ENCODE measurements at places on chromosomes 4 and X. TPM values are rescaled to one million over a fixed set of nuclear protein-coding genes. Genes with fewer than 3 reads are reported as not detected.
A peak's percentile ranks its signal among the peaks of the same experiment; 100 is the strongest.

GRCh38 chr4:68183417-68183816, 53.7 kb upstream of the TMPRSS11F start:
- H3K4me3 ChIP-seq = no peak overlapping the region
- no peaks in the 10 kb centered on the region for H3K27me3 ChIP-seq
- DNase-seq = no peak
- no peak overlapping the region for H3K27ac ChIP-seq

The F9 gene
- not detected for total RNA-seq

- peaks cover 4% of the 10 kb centered on the region for H3K36me3 ChIP-seq
- peak; percentile 54 for DNase-seq
- peak overlapping the region; percentile 96 for H3K27ac ChIP-seq
- H3K4me3 ChIP-seq = peak overlapping the region; percentile 97
These were observed 531 bp downstream of the ZNF141 start for GRCh38 chr4:337932-338758.

GRCh38 chr4:6526671-6527091, 48.3 kb upstream of the MAN2B2 start:
- no peak overlapping the region for H3K27ac ChIP-seq
- H3K4me3 ChIP-seq = no peak overlapping the region
- H3K27me3 ChIP-seq = no peaks in the 10 kb centered on the region
- no peak for DNase-seq

- no peaks in the 10 kb centered on the region for H3K27me3 ChIP-seq
- no peak overlapping the region for H3K4me3 ChIP-seq
- H3K4me1 ChIP-seq = peaks cover 40% of the 10 kb centered on the region
- no peak for DNase-seq
- H3K27ac ChIP-seq = peak overlapping the region; percentile 22
These were observed 64.3 kb downstream of the PDLIM5 start for GRCh38 chr4:94516067-94516466.

The ARHGAP36 gene
- total RNA-seq = not detected

DNA sequence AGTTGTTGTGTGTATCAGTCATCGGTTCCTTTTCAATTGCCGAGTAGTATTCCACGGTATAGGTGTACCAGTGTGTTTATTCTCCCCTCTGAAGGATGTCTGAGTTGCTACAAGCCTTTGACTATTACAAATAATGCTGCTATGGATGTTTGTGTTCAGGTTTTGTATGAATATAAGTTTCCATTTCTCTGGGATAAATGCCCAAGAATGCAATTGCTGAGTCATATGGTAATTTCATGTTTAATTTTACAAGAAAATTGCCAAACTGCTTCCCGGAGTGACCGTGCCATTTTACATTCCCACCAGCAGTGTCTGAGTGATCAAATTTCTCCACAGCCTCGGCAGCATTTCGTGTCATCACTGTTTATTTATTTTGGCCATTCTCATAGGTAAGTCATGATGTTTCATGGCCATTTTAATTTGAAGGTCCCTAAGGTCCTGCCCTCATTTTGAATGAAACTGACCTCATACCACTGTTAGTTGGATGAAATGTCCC, 73.9 kb downstream of the IRF2 start:
- H3K4me3 ChIP-seq = no peak overlapping the region
- no peaks in the 10 kb centered on the region for H3K36me3 ChIP-seq
- DNase-seq = no peak
- H3K27ac ChIP-seq = no peak overlapping the region
- no peaks in the 10 kb centered on the region for H3K27me3 ChIP-seq
- H3K4me1 ChIP-seq = no peaks in the 10 kb centered on the region

The SLC9B1 gene
- total RNA-seq = 1.7 TPM

GRCh38 chr4:155624478-155624877, 42.2 kb upstream of the GUCY1A1 start:
- no peak overlapping the region for H3K27ac ChIP-seq
- no peaks in the 10 kb centered on the region for H3K4me1 ChIP-seq
- H3K4me3 ChIP-seq = no peak overlapping the region
- DNase-seq = no peak

DNA sequence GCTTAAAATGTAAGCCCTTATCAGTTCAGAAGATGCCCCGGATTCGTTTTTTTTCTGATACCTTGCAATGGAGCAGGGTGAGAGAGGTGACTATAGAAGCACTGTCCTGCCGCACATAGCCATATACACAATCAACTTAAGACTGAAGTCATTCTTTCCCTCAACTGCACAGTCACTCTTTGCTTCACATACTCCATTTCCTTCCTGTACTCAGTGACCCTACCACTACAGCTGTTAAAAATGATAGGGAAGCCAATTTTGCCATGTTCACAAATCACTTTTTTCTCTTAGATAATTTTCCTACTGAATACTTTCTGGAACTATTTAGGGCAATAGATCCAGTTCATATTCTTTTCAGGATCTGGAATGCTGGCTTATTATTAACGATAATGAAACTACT, 300.0 kb downstream of the ANK2 start:
- no peaks in the 10 kb centered on the region for H3K36me3 ChIP-seq
- H3K27me3 ChIP-seq = no peaks in the 10 kb centered on the region
- no peaks in the 10 kb centered on the region for H3K4me1 ChIP-seq
- DNase-seq = no peak
- no peak overlapping the region for H3K4me3 ChIP-seq
- H3K27ac ChIP-seq = no peak overlapping the region

The GPR119 gene
- total RNA-seq = not detected

DNA sequence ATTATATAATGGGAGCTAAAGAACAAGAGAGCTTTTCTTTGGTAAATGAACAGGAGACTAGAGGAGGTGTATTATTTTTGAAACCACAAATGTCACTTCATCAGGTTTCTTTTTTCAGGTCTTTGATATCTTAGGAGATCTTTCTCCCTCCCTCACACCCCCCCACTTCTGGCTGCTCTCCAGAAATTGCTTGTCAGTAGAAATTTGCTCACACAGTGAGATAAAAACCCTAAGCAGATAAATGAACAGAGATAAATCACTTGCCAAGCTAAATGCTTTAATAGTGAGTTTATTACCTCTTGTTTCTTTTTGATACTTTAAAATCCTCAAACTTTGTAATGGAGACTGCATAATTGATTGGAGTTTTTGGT, 421.2 kb upstream of the TENM3 start:
- DNase-seq = no peak
- H3K36me3 ChIP-seq = no peaks in the 10 kb centered on the region
- H3K4me3 ChIP-seq = no peak overlapping the region
- H3K27ac ChIP-seq = no peak overlapping the region
- no peaks in the 10 kb centered on the region for H3K4me1 ChIP-seq

GRCh38 chrX:71629467-71629866, 11.2 kb upstream of the CXCR3 start:
- no peak overlapping the region for H3K4me3 ChIP-seq
- H3K27me3 ChIP-seq = no peaks in the 10 kb centered on the region
- H3K36me3 ChIP-seq = no peaks in the 10 kb centered on the region
- no peak overlapping the region for H3K27ac ChIP-seq
- H3K4me1 ChIP-seq = peaks cover 15% of the 10 kb centered on the region
- DNase-seq = no peak

The ZMAT1 gene
- total RNA-seq = 0.12 TPM

- no peaks in the 10 kb centered on the region for H3K36me3 ChIP-seq
- H3K4me1 ChIP-seq = no peaks in the 10 kb centered on the region
- no peak overlapping the region for H3K27ac ChIP-seq
- no peak overlapping the region for H3K4me3 ChIP-seq
- no peaks in the 10 kb centered on the region for H3K27me3 ChIP-seq
These were observed 50.9 kb upstream of the RAP1GDS1 start for GRCh38 chr4:98210281-98210680.

DNA sequence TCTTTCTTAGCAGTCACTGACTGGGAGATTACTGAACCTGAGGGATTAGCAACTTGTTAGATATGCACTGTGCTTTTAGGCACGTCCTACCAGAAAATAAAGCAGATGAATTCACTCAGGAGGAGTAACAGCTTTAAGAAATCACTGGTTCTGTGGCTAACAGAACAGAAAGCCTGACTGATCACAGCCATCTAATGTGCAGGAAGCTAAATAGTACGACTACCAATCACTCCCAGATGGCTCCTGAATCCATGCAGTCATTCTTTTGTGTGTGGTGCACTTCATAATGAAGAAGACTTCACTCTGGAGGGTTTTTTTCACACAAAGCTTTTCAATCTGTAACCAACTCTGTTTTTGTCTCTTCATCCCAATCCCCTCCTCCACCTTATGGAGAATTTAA, 305.3 kb upstream of the INTU start:
- H3K4me3 ChIP-seq = no peak overlapping the region
- no peaks in the 10 kb centered on the region for H3K36me3 ChIP-seq
- H3K27me3 ChIP-seq = no peaks in the 10 kb centered on the region
- no peak overlapping the region for H3K27ac ChIP-seq
- H3K4me1 ChIP-seq = no peaks in the 10 kb centered on the region

The APBB2 gene
- total RNA-seq = 80.7 TPM

The UGT2A3 gene
- total RNA-seq = 2.5 TPM

DNA sequence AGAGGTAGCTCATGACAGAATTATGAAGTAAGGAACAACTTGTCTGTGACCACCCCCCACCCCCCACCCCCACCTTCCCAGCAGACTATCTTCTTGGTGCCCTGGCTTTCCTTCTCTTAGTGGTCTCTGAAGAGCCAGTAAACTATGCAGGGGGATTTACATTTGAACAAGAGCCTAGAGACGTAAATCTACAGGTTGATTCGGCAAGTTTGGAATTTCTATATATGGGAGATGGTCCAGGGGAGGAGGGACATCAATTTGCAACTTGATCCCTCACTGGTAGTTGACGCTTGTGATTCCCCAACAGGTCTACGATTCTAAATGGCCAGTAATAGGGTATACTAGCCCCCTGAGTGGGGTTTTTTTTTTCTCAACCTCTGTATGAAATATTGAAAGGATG, 36.7 kb downstream of the IL13RA1 start:
- no peaks in the 10 kb centered on the region for H3K4me1 ChIP-seq
- no peaks in the 10 kb centered on the region for H3K36me3 ChIP-seq
- no peak overlapping the region for H3K4me3 ChIP-seq
- DNase-seq = no peak
- no peaks in the 10 kb centered on the region for H3K27me3 ChIP-seq

The CC2D2A gene
- total RNA-seq = 12.3 TPM

- no peaks in the 10 kb centered on the region for H3K4me1 ChIP-seq
- H3K36me3 ChIP-seq = no peaks in the 10 kb centered on the region
- DNase-seq = no peak
- no peaks in the 10 kb centered on the region for H3K27me3 ChIP-seq
- H3K4me3 ChIP-seq = no peak overlapping the region
These were observed 42.1 kb downstream of the HMX1 start for GRCh38 chr4:8829584-8829983.

- H3K27me3 ChIP-seq = no peaks in the 10 kb centered on the region
- no peaks in the 10 kb centered on the region for H3K36me3 ChIP-seq
- no peaks in the 10 kb centered on the region for H3K4me1 ChIP-seq
- no peak overlapping the region for H3K4me3 ChIP-seq
- no peak overlapping the region for H3K27ac ChIP-seq
These were observed 50.8 kb upstream of the MBNL3 start for GRCh38 chrX:132539611-132540010.

GRCh38 chr4:84952776-84953175, 13.7 kb downstream of the WDFY3 start:
- H3K36me3 ChIP-seq = no peaks in the 10 kb centered on the region
- H3K27ac ChIP-seq = no peak overlapping the region
- no peak overlapping the region for H3K4me3 ChIP-seq
- H3K27me3 ChIP-seq = no peaks in the 10 kb centered on the region
- no peaks in the 10 kb centered on the region for H3K4me1 ChIP-seq

- H3K27ac ChIP-seq = no peak overlapping the region
- H3K4me3 ChIP-seq = no peak overlapping the region
- DNase-seq = no peak
- no peaks in the 10 kb centered on the region for H3K36me3 ChIP-seq
These were observed 21.4 kb upstream of the RASL11B start for GRCh38 chr4:52840531-52841370.

The AREG gene
- total RNA-seq = 146 TPM

- no peaks in the 10 kb centered on the region for H3K27me3 ChIP-seq
- peaks cover 1% of the 10 kb centered on the region for H3K36me3 ChIP-seq
- H3K27ac ChIP-seq = no peak overlapping the region
- H3K4me1 ChIP-seq = no peaks in the 10 kb centered on the region
- no peak overlapping the region for H3K4me3 ChIP-seq
- DNase-seq = no peak
These were observed 44.4 kb downstream of the POLR2B start for GRCh38 chr4:57023104-57023503.

The HOPX gene
- 0.21 TPM for total RNA-seq

The PHKA1 gene
- 5.1 TPM for total RNA-seq

GRCh38 chr4:73902817-73903547, 33.8 kb downstream of the CXCL1 start:
- H3K27me3 ChIP-seq = no peaks in the 10 kb centered on the region
- no peak for DNase-seq
- no peaks in the 10 kb centered on the region for H3K4me1 ChIP-seq
- no peak overlapping the region for H3K27ac ChIP-seq

DNA sequence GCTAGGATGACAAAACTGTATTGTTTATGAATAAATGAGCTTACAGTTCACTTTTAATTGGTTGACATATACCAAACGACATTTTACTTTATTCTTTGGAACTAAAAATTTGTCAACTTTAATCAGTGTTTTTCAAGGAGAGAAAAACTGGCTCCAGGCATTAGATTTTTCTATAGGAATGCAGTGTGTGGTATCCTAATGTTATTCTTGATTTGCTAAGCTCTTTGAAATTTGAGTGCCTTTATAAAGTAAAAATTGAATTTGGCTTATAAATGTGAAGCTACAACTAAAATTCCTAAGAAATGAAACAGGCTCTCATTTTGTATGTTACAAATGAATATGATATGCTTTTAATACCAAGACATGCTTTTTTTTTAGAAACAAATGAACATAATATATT, 442.2 kb upstream of the TRAM1L1 start:
- no peaks in the 10 kb centered on the region for H3K36me3 ChIP-seq
- H3K27ac ChIP-seq = no peak overlapping the region
- H3K4me3 ChIP-seq = no peak overlapping the region
- H3K27me3 ChIP-seq = no peaks in the 10 kb centered on the region
- no peak for DNase-seq

- no peaks in the 10 kb centered on the region for H3K4me1 ChIP-seq
- H3K27me3 ChIP-seq = no peaks in the 10 kb centered on the region
- no peaks in the 10 kb centered on the region for H3K36me3 ChIP-seq
- H3K27ac ChIP-seq = no peak overlapping the region
These were observed 159.3 kb downstream of the EPHA5 start for GRCh38 chr4:65510976-65511375.

DNA sequence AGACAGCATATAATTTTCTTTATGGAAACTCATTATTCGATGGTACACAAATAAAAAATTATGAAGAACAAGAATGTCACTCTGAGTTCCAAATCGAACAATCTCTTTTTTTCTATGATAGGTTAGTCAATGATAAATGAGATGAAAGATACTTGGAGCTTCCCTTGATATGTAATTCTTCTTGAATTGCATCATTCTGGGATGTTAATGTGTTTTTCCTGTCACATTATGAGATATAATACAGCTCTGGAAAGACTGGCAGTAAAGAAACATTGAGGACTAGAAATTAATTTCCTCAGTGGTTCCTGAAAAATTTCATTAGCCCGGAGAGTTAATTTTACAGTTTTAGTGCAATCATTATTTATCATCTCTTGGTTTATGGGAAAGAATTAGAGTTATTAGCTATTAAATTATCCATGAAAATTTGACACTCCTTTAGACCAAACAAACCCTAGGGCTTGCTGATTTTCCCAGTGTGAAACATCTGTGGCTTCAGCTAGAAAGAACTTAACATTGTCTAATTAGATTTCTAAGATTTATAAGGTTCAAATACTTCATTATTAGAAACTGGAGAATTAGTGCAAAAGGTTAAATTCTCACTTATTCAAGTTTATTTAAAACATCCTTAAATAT, 1546.6 kb upstream of the TENM3 start:
- H3K36me3 ChIP-seq = no peaks in the 10 kb centered on the region
- H3K27me3 ChIP-seq = no peaks in the 10 kb centered on the region
- no peak for DNase-seq

All from Caco-2 (cell line).